ENCODE measurements at places on chromosomes 3 and 15.
A peak's percentile ranks its signal among the peaks of the same experiment; 100 is the strongest.

DNA sequence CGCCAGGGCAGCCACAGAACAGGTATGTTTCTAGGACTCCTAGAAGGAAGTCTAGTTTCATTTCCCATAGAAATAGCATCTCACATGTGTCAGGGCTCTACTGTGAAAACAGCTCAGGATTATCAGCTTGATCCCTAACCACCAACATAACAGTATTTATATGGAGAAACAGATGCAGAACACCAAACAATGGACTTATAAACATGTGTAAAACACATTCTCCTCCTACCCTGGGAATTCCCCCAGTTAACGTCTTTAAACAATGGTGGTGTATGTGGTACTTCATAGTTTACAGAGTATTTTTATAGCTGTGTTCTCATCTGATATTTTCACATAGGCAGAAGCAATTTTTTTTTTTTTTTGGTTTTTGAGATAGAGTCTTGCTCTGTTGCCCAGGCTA lies 9.7 kb downstream of the TNFSF10 start:
- DNase-seq = no peak

DNA sequence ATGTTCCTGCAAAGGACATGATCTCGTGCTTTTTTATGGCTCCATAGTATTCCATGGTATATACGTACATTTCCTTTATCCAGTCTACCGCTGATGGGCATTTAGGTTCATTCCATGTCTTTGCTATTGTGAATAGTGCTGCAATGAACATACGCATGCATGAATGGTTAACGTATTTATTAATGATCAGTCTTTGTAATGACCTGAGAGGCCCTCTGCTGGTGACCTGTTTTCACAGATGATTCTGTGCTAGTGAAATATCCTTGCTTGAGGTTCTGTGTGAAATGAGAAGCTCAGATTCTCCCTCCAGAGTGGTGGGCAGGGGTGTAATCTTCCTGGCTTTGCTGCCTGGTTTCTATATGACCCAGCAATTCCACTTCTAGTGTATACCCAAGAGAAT lies 160.2 kb upstream of the RASGRP1 start:
- no peak for DNase-seq

DNA sequence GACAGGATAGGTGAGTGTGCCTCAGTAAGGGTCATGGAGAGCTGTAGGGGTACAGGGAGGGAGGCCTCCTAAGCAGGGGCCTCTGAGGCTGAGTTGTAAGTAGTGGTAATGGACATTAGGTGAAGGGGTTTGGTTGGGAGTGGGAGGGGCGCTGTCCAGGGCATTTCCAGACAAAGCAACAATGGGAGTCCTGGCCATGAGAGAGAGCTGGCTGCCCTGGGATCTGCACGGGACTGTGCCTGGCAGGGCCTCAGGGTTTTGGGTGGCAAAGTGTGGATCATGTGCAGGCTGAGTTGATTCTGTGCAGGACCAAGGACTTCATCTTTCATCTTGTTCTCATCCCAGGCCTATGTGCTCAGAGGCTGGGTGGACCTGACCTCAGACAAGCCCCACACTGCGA lies 4.6 kb downstream of the TTC21A start:
- no peak for DNase-seq

- DNase-seq = no peak
These were observed 4.8 kb upstream of the ADCY5 start for GRCh38 chr3:123453675-123454074.

- no peak for DNase-seq
These were observed 424.6 kb upstream of the GBE1 start for GRCh38 chr3:82186017-82186416.

DNA sequence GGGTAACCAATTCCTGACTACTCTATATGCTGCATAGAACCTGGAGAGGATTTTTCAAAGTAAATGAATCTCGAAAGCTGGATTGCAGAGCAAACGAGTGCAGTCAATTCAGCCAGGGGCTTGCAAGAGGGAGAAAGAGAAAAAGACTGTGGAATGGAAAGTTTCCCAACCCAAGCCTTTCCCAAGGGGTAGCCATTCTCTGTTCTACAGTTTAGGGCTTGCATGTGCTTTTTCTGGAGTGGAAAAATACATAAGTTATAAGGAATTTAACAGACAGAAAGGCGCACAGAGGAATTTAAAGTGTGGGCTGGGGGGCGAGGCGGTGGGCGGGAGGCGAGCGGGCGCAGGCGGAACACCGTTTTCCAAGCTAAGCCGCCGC lies 511 bp upstream of the RARB start:
- DNase-seq = no peak

DNA sequence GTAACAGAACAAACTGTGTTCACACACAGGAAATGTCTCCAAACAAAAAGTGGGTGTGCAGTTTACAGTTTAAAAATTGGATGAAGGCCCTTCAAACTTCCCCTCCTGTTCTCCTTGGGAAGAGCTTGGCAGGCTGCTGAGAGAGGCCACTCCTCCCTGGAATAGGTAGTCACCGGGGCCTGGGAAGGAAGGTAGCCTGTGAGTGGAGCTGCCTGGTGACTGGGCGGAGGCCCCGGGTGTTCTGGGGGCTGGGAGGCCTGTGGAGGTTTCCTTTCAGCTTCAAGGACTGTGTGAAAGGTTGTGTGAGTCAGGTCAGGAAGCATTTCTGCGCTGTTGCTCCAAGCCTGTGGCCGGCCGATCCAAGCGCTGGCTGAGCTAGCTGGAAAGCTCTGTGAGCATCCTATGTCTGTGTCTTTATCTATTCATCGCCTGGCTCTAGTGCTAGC lies 14.1 kb downstream of the SLCO3A1 start:
- DNase-seq = peak; percentile 76

DNA sequence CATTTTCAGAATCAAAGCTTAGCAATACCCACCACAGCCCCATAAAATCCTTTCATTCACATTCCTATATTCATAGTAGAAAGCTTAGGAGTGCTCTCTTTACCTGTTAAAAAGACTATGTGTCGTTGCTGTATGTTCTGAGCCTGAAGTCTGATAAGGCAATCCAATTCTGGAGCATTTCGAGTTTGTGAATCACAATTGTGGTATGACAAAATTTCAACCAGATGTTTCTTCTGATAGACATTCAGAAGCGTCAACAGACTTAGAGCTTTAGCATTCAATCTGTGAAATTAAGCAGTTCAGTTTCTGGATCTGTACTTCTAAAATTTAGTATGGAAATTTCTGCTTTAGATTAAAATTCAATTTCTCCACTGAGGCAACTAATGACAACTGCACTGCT lies 58.3 kb downstream of the TASOR start:
- DNase-seq = no peak

GRCh38 chr15:52028431-52029093 lies 9.5 kb downstream of the MAPK6 start:
- DNase-seq = no peak

GRCh38 chr15:75164625-75165350 lies 36.9 kb upstream of the C15orf39 start:
- DNase-seq = no peak

GRCh38 chr15:85543741-85544155 lies 163.3 kb downstream of the AKAP13 start:
- DNase-seq = no peak

GRCh38 chr3:53994986-53995603 lies 103.4 kb upstream of the SELENOK start:
- no peak for DNase-seq

- DNase-seq = no peak
These were observed 133.4 kb upstream of the UBE3A start for GRCh38 chr15:25572191-25572590.

GRCh38 chr3:23889386-23889785 lies 27.4 kb downstream of the NKIRAS1 start:
- DNase-seq = no peak

DNA sequence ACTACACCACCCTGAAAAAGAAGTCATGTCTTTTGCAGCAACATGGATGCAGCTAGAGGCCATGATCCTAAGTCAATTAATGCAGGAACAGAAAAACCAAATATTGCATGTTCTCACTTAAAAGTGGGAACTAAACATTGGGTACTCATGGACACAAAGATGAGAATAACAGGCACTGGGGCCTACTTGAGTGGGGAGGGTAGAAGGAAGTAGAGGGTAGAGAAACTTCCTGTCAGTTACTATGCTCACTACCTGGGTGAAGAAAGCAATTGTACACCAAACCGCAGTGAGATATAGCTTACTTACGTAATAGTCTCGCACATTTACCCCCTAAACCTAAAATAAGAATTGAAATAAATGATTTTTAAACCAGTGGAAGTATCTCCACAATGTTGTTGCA lies 480.5 kb upstream of the ARRDC4 start:
- DNase-seq = no peak

GRCh38 chr15:85804481-85805170 lies 9.9 kb upstream of the KLHL25 start:
- DNase-seq = no peak

GRCh38 chr3:14303336-14304100 lies 98.9 kb upstream of the SLC6A6 start:
- no peak for DNase-seq

GRCh38 chr15:88995449-88995848 lies 82.3 kb upstream of the MFGE8 start:
- no peak for DNase-seq

- no peak for DNase-seq
These were observed 279.3 kb upstream of the CTNNB1 start for GRCh38 chr3:40920041-40920440.

DNA sequence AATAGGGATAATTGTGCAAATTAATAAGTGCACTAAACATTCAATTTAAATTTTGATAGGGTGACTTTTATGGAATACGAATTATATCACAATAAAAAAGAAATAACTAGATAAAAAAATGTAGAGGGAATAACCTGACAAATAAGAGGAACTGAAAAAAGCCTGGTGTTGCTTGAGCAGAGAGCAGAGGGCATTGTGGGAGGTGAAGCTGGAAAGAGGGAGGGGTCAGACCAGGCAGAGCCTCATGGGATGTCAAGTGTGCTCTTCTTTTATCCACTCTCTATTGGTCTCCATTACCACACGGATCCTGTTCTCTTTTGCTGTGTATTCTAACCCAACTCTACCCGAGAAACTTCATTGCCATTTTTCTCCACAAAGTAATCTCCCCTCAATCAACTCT lies 264.0 kb upstream of the CRBN start:
- no peak for DNase-seq

- no peak for DNase-seq
These were observed 205.8 kb upstream of the IL12A start for GRCh38 chr3:159782724-159783421.

DNA sequence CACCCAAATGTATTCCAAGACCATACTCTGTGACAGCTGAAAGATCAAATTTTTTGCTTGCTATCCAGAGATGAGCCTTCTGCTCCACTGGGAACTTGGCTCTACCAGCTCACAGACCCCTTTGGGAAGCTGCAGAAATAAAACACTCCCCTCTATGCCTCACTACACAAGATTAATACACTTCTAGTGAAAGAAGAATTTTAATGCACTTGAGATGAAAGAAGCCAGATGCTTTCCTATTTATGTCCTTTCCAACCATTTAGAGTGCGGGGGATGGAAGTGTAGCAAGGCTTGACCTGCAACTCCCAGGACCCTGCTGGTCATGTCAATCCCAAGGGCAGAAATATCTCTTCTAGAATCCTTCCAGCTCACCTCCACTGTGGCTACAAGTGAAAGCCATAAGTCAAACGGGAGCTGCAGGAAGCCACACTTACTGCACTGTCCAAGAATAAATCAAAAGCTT lies 34.7 kb downstream of the ANXA2 start:
- DNase-seq = no peak

DNA sequence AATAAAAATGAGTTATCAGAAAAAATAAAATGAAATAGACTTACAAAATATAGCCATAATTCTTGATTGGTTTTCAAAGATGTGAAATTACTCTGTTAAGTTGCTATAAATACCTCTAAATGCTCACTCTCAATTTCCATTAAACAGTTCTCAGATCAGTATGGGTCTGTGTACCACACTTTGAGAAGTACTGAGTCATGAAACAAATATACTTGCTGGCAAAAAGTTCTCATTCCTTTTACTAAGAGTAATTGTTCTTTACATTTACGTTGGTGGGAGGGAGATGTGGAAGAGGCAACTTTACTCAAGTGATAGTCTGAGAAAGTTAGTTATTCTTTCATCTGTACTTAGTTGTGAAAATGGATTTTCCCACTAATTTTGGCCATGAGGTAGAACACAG lies 96.3 kb downstream of the ZNF385D start:
- no peak for DNase-seq

Measured in left forelimb (tissue), 1 donor.